Endothelial cell (in vitro differentiated cells): ENCODE measurements at places on chromosomes 5 and 9. TPM values are rescaled to one million over a fixed set of nuclear protein-coding genes. Genes with fewer than 3 reads are reported as not detected.

DNA sequence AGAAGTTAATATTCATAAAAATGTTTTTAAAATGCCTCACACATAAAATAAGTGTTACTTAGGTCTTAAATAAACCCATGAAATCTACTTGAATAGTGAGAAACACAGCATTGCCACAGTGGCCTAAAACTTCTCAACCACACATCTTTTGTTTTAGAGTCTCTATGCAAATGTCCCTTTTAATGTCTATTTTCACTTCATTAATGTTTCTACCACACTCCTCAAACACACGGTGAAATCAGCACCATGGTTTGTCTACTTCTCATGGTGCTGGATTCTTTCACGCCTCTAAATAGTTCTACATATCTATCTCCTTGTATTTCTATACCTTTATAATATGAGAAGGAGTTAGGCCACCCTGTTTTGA is 111.2 kb downstream of the EDIL3 start:
- DNase-seq: no peak

DNA sequence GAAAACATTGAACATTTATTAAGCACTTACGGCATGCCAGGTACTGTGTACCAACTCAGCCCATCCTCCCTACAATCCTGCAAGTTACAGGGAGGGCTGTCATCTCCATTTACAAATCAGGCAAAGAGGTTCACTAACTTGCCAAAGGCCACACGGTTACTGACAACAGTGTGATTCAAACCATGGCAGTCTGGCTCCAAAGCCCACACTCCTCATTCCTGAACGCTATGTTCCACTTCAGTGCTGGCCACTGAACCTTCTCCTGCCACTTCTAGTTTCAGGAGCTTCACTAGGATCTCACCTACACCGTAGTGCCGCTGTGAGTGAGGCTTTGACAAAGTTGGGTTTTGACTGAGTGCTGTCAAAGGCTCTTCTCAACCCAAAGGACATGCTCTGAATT is 7.2 kb upstream of the LIFR start:
- DNase-seq: no peak

- no peak for DNase-seq
Measured at GRCh38 chr5:60568646-60569045, 131.3 kb downstream of the DEPDC1B start.

DNA sequence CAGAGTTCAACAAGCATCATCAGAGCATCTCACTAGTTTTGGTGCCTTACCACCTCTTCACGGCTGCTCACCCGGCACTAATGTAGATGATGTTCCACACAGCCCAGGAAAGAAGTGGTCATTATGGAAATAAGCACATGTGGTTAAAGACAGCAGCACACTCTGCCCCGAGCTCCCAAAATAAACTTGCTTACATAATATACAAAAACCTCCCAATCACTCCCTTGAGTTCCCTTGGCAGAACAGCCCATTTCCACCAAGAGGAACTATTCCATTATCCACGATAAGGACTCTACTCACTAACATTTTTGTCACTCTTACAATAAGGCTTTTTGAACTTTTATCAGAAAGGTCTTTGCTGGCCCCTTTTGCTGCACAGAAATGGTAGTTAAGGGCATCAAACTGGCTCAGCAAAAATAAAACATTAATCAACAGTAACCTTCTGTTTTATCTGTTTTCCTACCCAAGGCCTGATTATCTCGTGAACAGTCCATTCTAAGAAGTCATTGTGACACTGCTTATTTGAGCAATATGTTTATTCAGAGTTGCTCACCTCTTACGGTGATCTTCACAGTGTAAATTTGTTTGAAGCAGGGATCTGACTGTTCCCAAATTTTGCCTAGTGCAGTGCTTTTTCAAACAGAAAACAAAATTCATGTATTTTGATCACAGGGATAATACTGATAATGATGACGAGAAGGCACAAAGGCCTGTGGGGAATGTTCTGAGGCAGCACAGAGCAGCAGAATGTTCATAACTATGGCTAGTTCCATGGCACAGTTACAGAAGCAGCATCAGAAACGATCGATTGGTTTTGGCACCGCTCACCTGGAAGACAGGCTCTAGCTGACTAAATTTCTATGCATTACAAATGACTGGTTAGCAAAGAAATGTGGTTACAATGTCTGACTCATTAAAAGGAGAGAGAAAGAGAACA is 399.8 kb upstream of the PIK3R1 start:
- DNase-seq: no peak

DNA sequence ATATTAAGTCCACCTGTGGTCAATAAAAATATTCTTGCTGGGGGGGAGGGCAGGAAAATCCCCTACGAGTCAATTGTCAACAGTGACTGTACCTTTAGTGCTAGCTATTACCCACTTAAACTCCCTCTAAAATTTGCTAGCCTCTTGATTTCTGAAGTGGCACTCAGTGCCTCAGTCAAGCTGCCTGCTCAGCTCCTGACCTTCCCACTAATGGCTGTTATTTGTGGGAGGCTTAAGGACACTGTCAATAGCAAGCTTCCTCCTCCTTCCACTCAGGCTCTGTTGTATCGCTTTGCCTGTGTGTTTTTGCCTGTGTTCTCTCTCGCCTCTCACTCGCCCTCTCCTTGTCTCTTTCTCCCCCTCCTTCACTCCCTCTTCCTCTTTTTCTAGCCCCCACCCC is 140.8 kb downstream of the BNC2 start:
- DNase-seq: no peak

- DNase-seq: no peak
Measured at GRCh38 chr5:110879675-110880074, 140.9 kb downstream of the SLC25A46 start.

DNA sequence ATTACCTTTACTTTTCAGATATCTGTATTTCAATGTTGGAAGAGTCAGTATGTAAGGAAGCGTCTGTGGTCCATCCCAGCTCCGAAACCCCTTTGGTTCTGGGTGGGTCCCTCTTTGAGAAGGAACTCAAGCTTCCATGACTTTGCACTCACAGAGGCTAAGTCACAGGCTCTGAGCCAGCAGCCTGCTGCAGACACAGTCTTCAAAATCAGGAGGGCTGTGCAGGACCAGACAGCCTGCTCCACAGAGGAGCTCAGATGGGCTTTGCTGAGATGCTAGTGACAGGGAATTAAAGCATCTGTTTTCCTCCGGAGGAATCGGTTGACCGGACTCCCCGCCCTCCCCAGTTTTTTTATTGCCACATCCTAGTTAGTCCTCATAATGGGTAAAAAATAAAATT is 126.4 kb upstream of the ICE1 start:
- DNase-seq: no peak

DNA sequence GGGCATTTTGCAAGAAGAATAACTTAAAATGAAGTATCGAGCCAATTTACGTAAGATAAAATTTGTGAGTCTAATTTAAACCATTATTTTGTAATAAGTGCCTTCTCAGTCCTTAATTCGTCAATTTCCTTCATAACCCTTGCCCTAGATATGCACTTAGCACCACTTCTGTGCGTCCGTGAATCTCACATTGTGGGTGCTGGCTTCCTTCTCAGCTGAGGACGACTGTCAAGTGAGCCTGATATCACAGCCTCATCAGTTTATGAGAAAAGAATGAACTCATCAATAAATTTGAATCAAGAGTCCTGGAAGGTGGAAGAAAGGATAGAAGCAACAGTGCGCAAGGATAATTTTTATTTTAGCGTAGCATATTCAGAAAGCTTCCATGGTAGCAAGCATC is 64.5 kb downstream of the MARCHF11 start:
- DNase-seq: no peak

DNA sequence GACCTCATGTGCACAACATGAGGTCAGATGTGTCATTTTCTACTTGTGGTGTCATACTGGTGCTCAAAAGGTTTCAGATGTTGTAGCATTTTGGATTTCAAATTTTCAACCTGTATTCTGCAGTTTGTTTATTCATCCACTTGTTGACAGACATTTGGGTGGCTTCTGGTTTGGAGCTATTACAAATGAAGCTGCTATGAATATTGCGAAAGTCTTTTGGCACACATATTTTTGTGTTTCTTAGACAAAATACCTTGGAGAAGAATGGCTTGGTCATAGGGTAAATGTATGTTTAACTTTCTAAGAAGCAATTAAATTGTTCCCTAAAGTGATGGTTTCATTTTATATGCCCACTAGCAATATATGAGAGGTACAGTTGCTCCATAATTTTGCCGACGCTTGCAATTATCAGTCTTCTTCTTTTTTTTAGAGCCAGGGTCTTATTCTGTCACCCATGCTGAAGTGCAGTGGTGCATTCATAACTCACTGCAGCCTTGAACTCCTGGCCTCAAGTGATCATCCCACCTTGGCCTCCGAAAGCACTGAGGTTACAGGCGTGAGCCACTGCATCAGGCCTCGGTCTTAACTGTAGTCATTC is 70.7 kb upstream of the TRPC7 start:
- no peak for DNase-seq

The PCDHGA1 gene
- total RNA-seq: 1.4 TPM

DNA sequence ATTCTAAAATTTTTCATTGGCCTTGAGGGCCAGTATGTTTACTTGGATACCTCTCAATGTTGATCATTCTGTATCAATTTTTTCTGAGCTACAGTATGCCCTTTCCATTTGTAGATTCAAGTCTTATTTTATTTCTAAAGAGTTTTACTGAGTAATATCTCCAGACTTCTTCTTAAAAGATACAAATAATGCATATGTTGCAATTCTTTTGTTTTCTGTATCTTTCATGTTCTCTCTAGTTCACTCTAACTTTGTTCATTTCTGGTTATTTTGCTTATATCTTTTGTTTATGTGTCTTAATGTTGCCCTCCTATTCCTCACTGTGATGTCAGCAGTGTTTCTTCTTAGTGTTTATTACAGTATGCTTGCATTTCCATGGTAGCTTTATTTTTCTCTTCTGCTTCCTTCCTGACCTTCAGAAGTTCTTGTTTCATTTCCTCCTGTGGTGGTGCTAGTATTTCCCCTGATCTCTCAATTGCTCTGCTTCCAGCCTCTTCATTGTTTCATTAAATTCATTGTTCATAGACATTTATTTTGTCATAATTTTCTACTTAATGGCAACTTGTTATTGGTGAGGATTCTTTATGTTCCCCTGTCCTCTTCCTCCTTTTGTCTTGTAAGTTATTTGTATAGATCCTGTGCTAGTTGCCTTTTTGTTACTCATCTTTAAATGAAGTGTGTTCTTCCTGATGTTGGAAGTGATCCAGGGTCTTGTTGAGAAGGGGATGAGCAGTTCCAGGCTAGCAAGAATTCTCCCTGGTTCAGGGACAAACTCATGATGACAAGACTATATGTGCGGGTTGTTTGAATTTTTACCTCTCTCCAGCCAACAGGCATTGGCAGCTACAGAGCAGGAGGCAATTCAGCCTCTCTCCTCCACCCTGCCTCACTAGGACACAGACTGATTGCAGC is 160.8 kb downstream of the DEPDC1B start:
- no peak for DNase-seq
